HFFc6 (cell line): ENCODE measurements at places on chromosomes 4 and X. TPM values are rescaled to one million over a fixed set of nuclear protein-coding genes. Genes with fewer than 3 reads are reported as not detected.
A peak's percentile ranks its signal among the peaks of the same experiment; 100 is the strongest.

- DNase-seq = no peak
Observed at GRCh38 chr4:15354371-15355297, 73.2 kb upstream of the C1QTNF7 start.

DNA sequence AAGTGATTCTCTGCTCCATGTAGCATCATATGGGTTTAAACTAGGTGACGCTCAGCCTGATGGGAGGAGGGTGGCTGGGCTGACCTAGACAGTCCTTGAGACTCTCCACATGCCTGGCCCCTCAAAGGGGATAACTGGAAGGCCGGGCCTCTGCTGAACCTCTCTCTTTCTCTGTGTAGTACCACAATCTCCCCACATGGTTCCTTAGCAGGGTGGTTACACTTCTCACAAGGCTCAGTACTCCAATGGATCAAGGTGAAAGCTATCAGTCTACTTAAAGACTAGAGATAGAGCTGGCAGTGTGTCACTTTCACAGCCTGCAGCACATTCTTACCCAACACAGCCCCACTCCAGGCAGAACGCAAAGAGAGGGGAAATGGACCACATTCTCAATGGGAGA lies 80.4 kb downstream of the LDB2 start:
- no peak for DNase-seq

GRCh38 chr4:152523731-152524130 lies 12.2 kb downstream of the FBXW7 start:
- no peak for DNase-seq

GRCh38 chr4:108324450-108324849 lies 155.7 kb upstream of the LEF1 start:
- no peak for DNase-seq

Gene IGSF1
- total RNA-seq = not detected in 3 replicates

GRCh38 chrX:127490000-127490399 lies 562.2 kb downstream of the ACTRT1 start:
- no peak for DNase-seq

DNA sequence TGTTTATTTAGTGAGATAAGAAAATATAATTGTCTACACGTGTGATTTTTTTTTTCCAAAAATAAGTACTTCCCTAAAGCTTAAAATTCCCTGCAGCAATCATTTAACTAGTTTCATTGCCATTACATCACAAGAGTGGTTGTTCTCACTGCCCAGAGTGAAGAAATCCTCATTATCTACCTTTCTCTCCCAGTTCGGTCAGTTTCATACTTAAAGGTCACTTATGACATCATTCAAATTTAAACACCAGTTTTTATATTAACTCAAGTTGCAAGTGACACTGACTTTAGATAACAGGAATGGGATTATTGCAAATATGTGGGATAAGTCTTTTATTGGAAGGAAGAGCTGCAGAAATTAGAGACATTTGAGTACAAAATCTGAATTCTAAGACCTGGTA lies 1699.8 kb upstream of the IGFBP7 start:
- DNase-seq = no peak

- DNase-seq = no peak
Observed at GRCh38 chrX:13473442-13474163, 95.8 kb upstream of the EGFL6 start.

- no peak for DNase-seq
Observed at GRCh38 chrX:1914606-1915365, 299.9 kb downstream of the ASMT start.

GRCh38 chrX:134732676-134733075 lies 74.4 kb upstream of the PLAC1 start:
- DNase-seq = no peak

DNA sequence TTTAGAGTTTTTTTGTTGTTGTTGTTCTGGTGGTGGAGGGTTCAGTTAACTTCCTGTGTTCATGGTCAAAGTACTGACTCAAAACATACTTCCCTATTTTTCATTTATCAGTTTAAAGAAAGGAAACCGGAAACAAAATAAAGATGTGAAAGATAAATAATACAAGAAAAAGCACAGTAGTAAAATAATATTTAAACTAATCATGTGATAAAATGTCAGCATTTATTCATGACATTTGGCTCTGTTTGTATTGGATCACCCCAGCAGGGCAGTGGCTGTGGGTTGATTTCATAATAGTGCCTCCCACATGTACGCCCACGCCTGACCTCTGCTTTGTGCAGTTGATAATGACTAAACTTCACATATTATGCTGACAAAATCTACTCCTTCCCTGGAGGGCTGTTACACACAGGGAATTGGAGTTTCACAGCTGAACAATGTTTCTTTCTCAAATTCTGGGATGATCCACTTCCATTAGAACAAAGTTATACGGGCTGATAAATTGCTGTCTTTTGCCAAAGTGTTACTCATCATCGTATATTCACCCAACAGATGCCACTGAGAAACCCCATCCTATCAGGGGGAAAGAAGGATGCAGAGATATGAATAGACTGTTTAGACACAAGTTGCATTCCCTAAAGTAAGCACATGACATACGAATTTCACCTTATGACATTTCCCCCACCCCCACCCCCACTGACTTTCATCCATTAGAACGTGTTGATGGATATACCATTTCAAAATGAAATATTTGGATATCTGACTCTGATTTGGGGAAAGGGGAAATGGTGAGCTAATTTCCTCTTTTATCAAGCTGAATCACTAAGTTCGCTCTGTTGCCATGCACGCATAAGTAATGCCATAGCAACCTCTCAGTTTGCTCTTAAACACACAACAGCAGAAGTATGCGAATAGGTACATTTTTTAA lies 48.3 kb downstream of the AMELX start:
- peak; percentile 59 for DNase-seq

DNA sequence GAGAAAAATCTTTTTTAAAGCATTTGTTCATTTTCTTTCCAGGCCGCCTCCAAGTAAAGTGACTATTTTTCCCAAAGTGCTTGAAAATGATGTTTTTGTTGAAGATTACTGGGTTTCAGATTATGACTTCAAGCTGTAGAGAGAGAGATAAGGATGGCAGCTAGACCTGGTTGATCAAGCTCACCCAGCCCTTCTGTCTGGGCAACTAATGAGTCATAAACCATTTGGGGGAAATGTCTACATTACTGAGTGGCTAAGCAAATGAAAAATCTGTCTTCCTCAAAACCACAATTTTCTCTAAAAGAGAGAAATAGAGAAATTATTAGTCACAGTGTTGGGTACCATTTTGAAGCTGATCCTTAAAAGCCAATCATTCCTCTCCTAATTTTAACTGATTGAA lies 355.4 kb upstream of the CPEB2 start:
- DNase-seq = no peak

- no peak for DNase-seq
Observed at GRCh38 chr4:65259296-65259695, 411.0 kb downstream of the EPHA5 start.

Gene NKX3-2
- 0.07 to 0.17 TPM in 2 of 3 replicates, not detected in the other for total RNA-seq

Gene EDNRA
- 1.1 to 2.2 TPM (median 2.0 TPM) in 3 replicates for total RNA-seq

DNA sequence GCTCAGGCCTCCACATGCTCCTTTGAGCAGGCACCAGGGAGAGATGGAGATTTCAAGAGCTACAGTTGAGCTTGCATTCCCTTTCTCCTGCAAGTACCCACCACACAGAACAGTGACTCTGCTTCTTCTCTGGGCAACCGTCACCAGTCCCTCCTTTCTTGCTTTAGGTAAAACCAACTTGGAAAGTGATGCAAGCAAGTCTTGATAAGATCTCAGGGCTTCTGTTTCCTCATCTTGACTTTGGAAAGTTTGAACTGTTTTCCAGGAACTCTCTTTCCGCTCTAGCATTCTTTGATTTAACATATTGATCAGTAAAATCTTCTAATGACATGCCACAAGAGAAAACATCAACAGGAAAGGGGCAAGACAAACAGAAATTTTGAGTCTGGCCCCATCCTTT lies 73.7 kb downstream of the USP46 start:
- DNase-seq = no peak

Gene CYBB
- total RNA-seq = not detected in 3 replicates

DNA sequence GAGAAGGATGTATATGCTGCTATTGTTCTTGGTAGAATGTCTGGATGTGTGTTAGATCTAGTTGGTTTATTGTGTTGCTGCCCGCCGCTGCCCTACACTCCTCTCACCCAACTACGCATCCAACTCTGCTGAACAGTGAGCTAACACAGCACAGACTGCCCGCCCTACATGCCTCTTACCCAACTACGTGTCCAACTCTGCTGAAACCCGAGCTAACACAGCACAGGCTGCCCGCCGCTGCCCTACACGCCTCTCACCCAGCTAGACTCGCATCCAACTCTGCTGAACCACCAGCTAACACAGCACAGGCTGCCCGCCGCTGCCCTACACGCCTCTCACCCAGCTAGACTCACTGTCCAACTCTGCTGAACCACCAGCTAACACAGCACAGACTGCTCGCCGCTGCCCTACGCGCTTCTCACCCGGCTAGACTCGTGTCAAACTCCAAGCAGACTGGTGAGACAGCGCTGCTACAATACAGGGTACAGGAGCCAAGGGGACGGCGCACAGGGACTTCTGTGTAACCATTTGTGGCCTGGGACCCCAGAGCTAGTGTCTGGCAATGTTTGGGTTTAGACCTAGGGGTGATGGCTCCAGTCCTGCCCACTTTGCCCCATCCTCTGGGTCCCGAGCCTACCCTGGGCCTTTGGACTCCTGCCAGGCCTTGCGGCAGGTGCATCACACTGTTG lies 11.6 kb upstream of the CTBP1 start:
- no peak for DNase-seq

DNA sequence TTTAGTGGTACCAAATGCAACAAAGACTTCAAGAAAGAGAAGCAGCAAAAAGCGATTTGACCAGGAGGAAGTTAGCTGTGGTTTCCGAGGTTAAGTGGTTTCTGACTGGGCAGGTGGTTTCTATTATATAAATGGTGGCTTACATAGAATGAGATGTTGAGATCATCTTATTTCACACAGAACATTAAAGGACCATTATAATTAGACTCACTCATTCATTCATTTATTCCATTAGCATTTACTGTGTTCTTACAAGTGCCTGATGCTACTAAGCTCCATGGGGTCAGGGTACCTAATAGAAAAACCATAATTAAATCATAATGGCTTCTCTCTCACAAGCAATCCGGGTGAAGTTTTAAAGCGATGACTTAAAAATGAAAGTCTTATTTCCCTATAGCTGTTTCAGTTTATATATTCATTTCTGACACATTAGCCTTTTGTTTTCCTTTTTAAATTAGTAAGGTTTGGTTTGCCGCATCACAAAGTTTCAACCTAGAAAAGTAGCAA lies 10.6 kb downstream of the TSPAN6 start:
- DNase-seq = no peak

- DNase-seq = no peak
Observed at GRCh38 chr4:129428454-129428853, 332.5 kb downstream of the C4orf33 start.
